Type B pancreatic cell (in vitro differentiated cells): ENCODE measurements at places on chromosomes 4 and X.

DNA sequence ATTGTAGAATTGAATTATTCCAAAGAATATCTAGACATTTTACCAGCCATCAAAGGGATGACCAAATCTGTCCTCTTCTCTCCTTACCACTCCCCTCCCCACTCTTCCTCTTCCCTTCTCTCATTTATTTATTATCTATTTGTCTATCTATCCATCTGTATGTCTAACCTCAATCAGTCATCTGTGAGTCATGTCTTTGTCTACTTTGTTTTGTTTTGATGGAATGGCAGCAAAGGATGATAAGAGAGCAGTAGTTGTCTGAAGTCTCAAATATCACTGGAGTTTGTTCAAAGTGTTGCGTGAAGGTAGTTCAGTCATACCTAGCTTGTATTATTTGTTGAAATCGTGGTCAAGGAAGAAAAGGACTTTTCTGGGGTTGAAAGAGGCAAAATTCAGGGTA, 34.7 kb upstream of the PGRMC2 start:
- DNase-seq, result no peak

DNA sequence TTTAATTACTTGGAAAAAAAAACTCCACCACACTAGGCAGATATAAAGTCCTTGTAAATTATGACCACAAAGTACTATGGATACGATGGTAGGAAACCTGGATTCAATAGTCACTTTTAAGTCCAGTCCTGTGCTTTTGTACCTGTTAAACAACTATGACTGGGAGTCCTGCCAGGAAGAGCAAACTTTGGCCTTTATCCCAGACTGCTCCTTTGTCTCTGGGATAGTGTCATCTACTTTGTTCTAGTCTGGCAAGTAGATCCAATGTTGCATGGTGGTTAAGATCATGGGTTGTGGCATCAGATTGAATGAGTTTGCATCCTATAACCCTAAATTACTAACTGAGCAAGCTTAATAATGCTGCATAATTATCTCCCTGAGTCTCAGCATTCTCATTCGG, 175.3 kb upstream of the FGF13 start:
- no peak for DNase-seq

- DNase-seq, result no peak
Measured at GRCh38 chrX:15391850-15392249, 7.6 kb upstream of the VEGFD start.

DNA sequence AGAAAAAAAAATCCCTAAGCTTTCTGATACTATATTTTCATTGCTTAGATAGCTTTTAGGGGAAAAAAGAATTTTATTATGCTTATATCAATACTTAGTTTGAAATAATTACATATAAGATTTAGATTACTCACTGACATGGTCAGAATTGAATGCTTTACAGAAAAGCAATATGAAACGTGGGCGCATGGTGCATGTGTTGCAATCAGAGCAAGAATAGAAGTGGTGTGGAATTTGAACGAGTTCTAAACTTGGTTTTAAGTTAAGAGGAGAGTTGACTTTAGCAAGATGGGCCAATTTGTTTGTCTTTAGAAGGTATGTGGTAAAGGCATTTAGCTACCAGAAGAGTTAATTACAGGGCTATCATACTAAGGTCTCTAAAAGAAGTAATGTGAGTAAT, 21.4 kb downstream of the OCRL start:
- DNase-seq, result no peak

GRCh38 chr4:47913330-47913729, 1.1 kb downstream of the NFXL1 start:
- DNase-seq, result no peak

DNA sequence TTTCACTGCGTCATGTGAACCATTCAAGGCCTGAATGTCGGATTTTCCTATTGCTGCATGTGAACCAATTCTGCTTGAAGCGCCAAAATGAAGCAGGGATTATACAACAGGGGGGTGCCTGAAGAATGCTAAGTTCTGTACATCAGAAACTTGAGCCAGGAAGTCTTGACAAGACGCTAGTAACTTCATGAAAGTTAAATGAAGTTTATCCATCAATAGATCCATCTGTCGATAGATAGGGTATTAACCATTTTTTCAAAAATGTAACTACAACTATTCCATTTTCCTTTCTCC, 590 bp upstream of the NAF1 start:
- no peak for DNase-seq
